Stimulated activated CD4-positive, alpha-beta T cell treated with anti-CD3 and anti-CD28 coated beads, Interleukin-15, amount 100 ng/mL, for 48 hours (primary cell): ENCODE measurements at places on chromosomes 5 and 9.

DNA sequence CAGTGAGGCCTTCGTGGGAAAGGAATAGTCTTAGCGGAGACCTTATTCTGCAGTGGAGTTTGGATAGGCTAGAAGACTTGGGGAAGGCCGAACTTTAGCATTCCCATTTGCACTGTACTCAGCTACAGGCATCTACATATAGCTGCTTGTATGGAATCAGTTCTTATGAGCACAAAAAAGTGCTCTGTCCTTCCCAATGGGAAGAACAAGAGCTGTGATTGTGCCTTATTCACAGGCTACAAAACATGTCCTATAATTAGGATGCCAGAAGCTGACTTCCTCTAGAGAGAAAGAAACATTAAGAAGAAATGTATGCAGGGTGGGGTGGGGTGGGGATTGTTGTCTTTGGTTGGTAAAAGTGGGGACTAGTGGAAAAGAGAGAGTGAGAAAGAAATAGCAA, 154.7 kb downstream of the ATP10B start:
- no peak for DNase-seq

DNA sequence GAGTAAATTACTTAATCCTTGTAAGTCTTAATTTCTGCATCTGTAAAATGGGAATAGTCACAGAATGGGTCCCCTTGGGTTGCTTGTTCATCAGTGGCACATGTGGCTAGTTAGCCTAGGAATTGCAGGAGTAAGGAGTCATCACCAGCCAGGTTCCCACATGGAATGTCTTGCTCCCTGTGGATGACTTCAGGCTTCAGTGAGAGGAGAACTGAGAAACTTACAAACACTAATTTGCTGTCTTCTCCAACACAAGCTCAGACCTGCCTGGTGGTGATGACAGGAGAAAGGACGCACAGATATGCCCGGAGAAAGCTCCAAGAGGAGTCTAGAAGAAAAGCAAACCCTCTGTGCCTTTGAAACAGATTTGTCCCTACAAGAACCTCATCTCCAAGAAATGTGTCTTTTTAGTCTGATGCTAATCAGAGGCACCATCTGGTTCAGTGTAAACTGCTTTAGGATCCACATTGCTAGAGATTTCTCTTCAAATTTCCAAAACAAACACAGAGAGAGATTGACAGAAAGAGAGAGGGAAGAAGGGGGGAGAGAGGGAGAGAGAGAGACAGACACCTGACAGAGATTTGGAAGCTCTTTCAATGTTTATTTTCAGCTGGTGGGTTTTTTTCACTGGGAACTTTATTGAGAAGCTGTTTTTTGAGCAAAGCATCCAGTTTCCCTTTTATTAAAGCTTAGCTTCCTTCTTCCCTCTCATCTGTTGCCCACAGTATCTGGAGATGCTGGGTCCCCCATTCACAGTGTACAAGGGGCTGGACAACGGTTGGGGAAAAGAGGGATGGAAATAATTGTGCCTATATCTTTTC, 128.3 kb downstream of the DOCK2 start:
- no peak for DNase-seq

- no peak for DNase-seq
These were observed 214.9 kb downstream of the MCTP1 start for GRCh38 chr5:95069948-95070347.

GRCh38 chr5:69152731-69153130, 14.2 kb upstream of the CCNB1 start:
- no peak for DNase-seq

GRCh38 chr5:54704333-54704732, 186.8 kb downstream of the SNX18 start:
- DNase-seq = no peak

GRCh38 chr5:81506900-81507588, 113.1 kb upstream of the ACOT12 start:
- no peak for DNase-seq

- DNase-seq = no peak
These were observed 58.1 kb downstream of the KLF4 start for GRCh38 chr9:107431461-107431860.

DNA sequence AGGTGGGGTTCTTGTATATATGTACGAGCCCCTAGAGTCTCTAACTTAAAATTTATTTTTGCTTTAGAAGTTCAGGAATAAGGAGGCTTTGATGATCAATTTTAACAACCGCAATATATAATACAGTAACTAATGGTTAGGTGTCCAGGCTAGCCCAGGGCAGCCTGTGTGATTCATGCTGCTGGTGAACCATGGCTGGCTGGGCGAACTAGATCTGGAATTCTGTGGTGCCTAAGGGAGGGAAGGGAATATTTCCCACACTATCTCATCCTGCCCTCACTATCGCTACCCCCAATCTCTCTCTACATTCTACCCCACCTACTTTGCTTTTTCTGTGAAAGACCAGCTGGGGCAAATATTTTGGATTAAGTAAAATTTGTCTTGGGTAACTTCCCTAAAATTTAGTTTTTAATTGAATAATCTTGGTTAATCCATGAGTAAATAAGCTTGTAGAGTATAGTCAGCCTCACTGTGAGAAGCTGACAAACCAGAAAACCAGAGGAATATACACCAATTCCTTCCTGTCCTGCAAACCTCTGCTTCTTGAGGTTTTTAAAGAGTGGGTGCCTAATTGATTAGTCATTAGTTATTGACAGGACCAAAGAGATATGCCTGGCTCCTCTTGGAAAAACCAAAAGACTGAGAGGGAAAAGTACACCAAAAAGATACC, 115.1 kb upstream of the CCDC152 start:
- no peak for DNase-seq

DNA sequence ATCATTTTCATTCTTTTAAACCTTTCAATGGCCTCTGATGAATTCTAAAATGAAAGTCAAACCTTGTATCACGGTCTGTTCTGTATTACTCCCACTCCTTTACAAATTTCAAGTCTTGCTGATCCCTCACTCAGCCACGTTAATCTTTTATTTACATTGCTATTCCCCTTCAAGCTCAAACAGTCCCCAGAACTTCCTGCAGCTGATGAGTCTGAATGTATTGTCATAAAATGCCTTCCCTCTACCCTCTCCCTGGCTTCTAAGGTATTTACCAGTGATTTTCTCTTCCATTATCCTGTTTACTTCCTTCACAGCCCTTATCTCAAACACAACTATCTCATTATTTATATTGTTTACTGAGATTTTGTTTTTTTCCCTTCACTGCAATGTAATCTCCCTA, 562.3 kb upstream of the C9orf72 start:
- DNase-seq = no peak

DNA sequence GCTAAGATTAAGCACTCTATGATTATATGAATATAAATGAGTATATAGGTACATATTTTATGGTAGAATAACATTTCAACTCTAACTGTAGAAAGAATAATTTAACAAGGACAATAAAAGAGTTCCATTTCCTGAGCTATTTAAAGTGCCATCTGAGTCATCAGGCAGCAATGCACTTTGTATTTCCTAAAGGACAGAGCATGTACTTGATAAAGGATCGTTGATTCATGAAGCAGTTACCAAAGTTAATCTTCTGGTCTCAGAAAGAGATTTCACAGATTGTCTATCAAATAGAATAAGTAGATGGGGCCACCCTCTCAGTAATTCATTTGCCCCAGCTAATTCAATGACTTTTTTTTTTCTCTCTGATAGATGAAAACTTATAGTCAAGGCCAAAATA, 747.8 kb downstream of the CDH18 start:
- DNase-seq = no peak
